B cell (primary cell): ENCODE measurements at places on chromosomes 1 and 21. TPM values are rescaled to one million over a fixed set of nuclear protein-coding genes. Genes with fewer than 3 reads are reported as not detected.

TRIM67 gene
- 0.05 TPM in 1 of 2 replicates, not detected in the other for total RNA-seq

GRCh38 chr1:100879422-100879821 lies 15.2 kb downstream of the EXTL2 start:
- H3K27ac ChIP-seq: no peak overlapping the region
- H3K4me3 ChIP-seq: no peak overlapping the region
- no peaks in the 10 kb centered on the region for H3K4me1 ChIP-seq
- no peaks in the 10 kb centered on the region for H3K36me3 ChIP-seq
- no peak for DNase-seq

- no peak overlapping the region for H3K27ac ChIP-seq
- no peak overlapping the region for H3K4me3 ChIP-seq
- H3K4me1 ChIP-seq: no peaks in the 10 kb centered on the region
- no peak for DNase-seq
These were observed 281.1 kb downstream of the TTLL7 start for GRCh38 chr1:83717785-83718184.

- no peaks in the 10 kb centered on the region for H3K36me3 ChIP-seq
- H3K4me1 ChIP-seq: peaks cover 3% of the 10 kb centered on the region
- H3K27me3 ChIP-seq: no peaks in the 10 kb centered on the region
These were observed 43.3 kb upstream of the LPAR3 start for GRCh38 chr1:84936116-84936810.
